Activated T-helper 9 cell treated with anti-CD3 and anti-CD28 coated beads, Interleukin-2, amount 50 U/mL, for 16 hours (primary cell): ENCODE measurements at places on chromosomes 3 and 15.

GRCh38 chr15:67048281-67049279 is 16.8 kb upstream of the SMAD3 start:
- no peak for DNase-seq

DNA sequence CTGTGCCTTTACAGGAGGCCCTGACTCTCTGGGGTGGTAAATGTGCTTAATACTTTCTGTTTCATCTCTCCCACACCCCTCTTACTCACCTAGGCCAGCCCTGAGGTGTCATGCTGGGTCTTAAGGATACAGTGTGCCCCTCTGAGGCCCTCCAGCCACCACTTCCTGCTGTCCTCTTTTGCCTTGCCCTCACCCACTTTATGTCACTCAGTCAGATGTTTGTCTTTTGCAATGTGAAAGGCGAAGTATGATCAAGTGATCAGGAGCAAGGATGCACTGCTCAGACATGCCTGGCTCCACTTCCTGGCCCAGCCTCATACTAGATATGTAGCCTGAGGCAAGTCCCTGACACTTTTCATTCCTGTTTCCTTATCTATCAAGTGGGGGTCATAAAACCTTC is 339.0 kb upstream of the NR2E3 start:
- DNase-seq, result no peak

- DNase-seq, result no peak
Observed at GRCh38 chr15:92505611-92506010, 111.9 kb downstream of the ST8SIA2 start.

- no peak for DNase-seq
Observed at GRCh38 chr3:13621381-13622221, 72.7 kb downstream of the FBLN2 start.

GRCh38 chr15:92102395-92102755 is 248.9 kb downstream of the SLCO3A1 start:
- no peak for DNase-seq

DNA sequence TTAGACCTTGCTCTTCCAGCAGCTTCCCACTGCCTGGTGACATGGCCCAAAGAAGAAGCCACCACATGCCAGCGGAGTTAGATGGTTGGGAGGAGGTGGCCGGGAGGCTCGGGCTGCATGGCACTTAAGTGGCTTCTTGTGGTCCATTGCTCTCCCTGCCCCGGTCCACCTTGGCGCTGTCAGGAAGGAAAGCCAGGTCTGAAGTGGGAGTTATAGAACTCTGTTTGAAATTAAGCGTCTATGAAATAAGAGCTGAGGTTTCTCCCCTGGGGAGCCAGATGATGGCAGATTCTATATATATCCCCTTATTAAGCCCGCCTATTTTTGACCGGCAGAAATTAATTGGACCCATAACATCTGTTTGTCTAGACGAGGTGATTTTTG is 61.2 kb downstream of the ITGA11 start:
- no peak for DNase-seq

GRCh38 chr3:57822686-57823085 is 66.6 kb downstream of the SLMAP start:
- DNase-seq, result no peak

DNA sequence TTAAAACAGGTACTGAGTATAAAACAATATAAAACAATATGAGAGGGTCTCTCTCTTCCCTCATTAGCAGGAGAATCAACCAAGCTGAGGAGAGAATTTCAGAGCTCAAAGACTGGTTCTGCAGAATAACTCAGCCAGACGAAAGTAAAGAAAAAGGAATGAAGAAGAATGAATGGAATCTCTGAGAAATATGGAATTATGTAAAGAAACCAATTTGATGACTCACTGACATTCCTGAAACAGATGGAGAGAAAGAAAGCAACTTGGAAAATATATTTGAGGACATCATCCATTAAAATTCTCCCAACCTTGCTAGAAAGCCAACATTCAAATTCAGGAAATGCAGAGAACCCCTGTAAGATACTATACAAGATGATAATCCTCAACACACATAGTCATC is 630.9 kb downstream of the PYDC2 start:
- DNase-seq, result no peak

GRCh38 chr3:72273615-72274014 is 488.7 kb upstream of the PROK2 start:
- no peak for DNase-seq

DNA sequence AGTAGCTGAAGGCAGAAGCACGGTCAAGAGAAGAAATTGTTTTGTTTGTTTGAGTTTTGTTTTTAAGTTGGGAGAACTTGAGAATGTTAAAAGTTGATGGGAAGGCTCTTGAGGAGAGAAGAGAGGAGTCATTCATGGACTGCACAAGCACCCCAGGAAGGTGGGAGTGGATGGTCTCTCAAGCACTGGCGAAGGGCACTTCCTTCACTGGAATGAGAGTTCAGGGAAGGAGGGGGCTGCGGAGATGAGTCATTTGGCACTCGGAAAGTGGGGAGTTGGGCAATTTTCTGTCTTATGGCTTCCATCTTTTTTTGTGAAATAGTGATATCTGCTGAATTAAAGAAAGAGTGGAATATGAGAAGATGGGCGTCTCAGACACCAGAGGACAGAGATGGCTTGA is 66.0 kb downstream of the ATP13A4 start:
- no peak for DNase-seq

GRCh38 chr3:138463724-138464490 is 29.5 kb downstream of the ESYT3 start:
- no peak for DNase-seq

DNA sequence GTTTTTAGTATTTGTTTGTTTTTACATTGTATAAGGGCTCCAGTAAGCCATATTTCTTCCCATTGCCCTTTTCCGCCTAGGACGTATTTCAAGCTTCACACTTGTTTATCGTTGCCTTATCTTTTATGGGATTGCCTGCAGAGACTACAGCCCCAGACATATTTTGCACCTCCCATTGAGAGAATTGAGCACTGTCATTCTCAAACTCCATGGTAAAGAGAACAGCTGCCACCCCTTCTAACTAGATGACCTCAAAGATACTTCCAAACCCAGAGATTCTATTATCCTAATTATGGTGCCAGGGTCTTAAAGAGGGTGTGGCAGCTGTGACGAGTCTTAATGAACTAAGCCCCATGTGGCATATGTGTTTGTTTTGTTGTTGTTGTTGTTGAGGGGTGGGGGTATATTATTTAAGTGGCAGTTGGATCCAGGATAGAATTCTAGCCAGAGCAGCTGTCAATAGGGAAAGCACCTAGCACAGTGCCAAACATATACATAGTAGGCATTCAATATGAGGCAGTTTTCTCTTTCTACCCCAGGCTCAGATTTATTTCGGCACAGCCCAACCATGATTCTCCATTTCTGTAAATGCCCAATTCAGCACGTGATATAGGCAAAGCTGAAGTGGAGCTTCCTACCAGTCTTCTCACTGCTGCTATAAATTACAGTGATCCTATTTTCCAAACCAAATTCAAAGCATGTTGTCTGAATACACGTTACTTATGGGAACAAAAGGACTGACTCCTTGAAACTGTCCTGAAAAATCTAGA is 932 bp upstream of the TP53BP1 start:
- no peak for DNase-seq

- DNase-seq, result no peak
Observed at GRCh38 chr15:67840749-67841512, 1.1 kb upstream of the RNU6-1 start.
